Uterus (tissue), 4 donors: ENCODE measurements at places on chromosomes 2 and 18.

DNA sequence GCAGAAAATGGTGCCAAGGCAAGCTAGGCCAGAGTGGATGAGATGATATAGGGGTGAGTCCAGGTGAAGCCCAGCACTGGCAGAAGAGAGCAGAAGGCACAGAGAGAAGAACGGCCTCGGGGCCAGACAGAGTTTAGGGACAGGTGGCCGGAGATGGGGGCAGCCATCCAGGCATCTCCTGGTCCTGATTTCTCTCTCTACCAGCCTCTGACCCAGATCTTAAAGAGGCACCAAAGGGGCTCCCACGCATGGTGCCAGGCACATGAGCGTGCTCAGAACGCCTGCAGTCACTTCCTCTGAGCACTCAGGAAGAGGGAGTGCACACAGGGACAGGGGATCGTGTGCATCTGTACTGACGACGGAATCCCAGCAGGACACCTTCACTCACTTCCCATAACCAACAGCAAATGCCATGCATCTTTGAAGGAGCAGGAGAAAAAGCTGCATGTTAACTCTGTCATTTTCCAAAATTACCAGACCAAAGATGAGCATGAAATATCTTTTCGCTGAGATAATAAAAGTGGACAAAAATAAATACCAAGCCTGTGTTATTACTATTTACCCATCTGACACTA, 427.8 kb upstream of the MYT1L start:
- DNase-seq: no peak

- DNase-seq: no peak
These were observed 45.6 kb downstream of the MTCL1 start for GRCh38 chr18:8750954-8751415.

GRCh38 chr2:156064540-156064939, 268.0 kb downstream of the NR4A2 start:
- no peak for DNase-seq

DNA sequence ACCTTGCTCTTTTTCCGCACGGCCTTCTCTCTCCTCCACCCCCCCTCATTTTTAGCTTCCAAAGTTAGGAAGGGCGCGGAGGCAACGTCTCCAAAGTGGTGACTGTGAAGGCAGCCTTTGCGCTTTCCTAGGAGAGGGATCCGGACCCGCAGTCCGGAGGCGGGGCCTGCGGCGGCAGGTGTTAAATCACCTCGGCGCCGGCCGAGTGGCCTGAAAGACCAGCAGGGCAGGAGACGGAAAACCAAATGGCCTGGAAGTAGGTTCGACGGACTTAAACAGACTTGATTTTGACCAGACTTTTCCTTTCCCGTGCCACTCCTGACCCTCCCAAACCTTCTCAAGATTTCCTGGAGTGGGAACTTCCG, 615 bp downstream of the GORASP2 start:
- peak; percentile 44 for DNase-seq

DNA sequence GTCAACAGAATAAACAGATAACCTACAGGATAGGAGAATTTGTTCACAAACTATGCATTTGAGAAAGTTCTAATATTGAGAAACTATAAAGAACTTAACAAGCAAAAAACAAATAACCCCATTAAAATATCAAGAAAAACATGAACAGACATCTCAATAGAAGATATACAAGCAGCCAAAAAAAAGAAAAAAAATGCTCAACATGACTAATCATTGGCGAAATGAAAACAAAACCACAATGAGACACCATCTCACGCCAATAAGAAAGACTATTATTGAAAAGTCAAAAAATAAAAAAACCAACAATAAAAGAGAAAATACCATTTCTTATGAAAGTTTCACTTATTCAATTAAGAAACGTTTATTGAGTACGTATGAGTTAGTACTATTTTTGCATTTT, 800.5 kb downstream of the CBLN2 start:
- no peak for DNase-seq

- DNase-seq: no peak
These were observed 8.0 kb upstream of the COL3A1 start for GRCh38 chr2:188966079-188966571.

- peak; percentile 59 for DNase-seq
These were observed 27.6 kb downstream of the CELF4 start for GRCh38 chr18:37537868-37538525.

- no peak for DNase-seq
These were observed 71.7 kb downstream of the LIMS1 start for GRCh38 chr2:108605947-108606346.

DNA sequence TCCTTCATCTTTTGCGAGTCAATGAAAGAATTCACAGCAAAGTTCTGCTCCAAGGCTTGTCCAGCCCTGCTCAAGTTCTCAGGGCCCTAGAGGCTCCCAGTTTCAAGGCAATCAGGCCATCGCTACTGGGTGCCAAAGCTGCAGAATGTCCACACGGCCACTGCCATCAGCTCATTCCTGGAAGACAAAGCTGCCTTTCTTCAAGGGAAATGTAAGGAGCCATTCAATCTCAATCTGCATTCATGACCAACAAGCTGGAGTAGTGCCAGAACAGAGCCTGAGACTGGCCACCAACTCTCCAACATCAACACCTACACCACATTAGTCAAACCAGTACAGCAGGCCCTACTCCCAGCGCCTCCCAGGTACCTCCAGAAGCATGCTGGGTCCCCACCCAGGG, 202.2 kb downstream of the TCF4 start:
- DNase-seq: no peak

- DNase-seq: no peak
These were observed 119.0 kb upstream of the ZFP36L2 start for GRCh38 chr2:43345391-43345813.

DNA sequence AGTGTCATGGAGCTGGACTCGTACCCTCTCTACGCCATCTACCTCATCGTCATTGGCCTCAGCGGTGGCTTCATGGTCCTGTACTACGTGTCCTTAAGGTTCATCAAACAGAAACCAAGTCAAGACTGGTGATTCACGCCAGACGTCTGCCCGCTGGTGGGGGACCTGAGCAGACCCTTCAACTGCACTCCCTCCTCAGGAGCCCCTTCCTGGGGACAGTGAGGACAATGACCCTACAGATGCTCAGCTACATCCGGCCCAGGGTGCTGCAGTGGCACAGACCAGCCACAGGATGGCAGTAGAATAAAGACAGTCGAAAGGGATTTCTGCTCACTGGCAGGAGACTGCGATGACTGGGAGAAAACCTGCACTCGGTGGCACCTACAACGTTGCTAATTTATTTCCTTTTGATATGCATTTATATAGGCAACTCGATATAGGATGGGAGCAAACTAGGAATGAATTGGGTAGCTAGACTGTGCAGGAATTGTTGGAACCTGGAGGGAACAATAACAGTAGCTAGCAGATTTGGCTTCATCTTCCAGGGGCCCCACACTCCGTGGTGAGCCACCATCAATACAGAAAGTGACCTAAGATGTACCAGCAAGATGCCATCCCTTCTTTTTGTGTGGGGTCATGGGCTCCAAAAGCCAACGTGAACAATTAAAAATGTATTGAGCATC, 39.2 kb downstream of the ABCG8 start:
- peak; percentile 27 for DNase-seq

DNA sequence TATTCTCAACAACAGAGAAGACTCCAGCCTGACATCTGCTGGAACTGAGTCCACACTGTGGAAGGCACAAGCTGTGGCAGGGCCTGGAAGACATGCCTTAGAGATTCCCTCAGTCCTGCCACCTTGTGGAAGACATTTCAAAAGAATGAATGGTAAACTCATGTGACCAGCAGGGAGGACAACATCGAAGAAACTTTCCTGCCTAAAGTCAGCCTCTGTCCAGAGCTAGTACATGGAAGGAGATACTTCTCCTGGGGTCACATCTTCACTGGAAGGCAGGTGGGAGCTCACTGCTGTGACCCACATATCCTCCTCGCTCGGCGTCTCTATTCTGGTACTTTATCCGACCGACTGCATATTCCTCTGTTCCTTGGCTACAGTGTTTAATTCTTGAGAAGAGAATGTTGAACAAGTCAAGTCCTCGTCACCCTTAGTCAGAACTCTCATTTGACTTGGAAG, 59.5 kb downstream of the PUM2 start:
- DNase-seq: no peak

DNA sequence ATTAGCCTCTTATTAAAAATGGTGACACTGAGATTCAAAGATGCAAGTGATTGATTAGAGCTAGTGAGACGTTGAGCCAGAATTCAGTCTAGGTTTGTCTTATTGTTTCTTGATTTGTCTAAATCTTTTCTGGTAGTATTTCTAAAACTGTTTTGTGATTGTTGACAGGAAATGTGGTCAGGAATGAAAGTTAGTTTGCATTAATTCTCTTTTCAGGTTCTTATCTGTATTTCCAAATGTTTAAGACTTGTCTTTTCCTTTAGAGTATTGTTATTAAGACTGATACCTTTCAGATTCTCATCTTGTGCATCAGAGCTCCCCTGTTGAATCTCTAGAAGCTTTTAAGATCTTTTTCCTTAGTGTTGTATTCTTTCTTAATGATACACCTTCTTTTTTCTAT, 89.3 kb downstream of the MBD5 start:
- DNase-seq: no peak
